Hematopoietic multipotent progenitor cell treated with erythropoietin and hydrocortisone succinate and interleukin-3 and kit ligand, for 8 days (in vitro differentiated cells): ENCODE measurements at places on chromosomes 3 and 15.
A peak's percentile ranks its signal among the peaks of the same experiment; 100 is the strongest.

- DNase-seq: peak; percentile 63
Measured at GRCh38 chr3:101531473-101532086, 18.6 kb upstream of the SENP7 start.

GRCh38 chr3:10234526-10235230 lies 13.6 kb upstream of the TATDN2 start:
- DNase-seq: no peak

DNA sequence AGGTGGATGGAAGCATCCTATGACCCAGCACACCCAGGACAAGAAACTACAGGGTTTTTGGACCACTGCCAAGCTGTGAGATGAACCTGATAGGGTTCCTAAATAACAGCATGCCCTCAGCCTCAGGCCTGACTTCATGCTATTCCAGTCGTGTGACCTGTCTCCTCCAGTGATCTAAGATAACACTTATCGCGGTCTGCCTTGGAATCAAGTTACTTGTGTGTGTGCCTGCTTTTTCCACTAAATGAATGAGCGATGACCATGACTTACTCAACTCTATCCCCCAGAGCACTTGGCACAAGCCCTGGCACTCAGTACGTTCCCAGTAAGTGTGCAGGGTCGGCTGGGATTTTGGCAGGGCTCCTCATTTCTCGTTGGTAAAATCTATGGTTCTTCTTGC lies 172.7 kb upstream of the TP63 start:
- peak; percentile 10 for DNase-seq

GRCh38 chr15:93174836-93175235 lies 85.8 kb upstream of the RGMA start:
- DNase-seq: no peak

DNA sequence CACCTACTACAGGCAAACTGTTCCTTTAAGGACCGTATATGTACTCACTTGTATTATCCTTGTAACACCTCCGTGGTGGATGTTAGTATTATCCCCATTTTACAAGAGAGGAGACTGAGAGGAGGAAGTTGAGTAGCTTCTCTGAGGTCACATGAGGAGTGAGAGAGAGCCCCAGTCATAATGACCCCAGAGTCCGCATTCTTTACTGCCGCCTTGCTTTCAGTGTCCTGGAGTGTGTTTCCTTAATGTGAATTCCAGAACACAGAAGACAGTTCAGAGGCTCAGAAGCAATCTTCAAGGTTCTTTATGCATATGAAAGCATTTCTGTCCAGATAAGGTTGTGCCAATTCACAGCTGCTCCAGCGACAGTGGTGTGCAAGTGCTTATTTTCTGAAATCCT lies 199.2 kb downstream of the CACNA2D3 start:
- DNase-seq: no peak

GRCh38 chr15:31483053-31483985 lies 156.7 kb downstream of the KLF13 start:
- DNase-seq: peak; percentile 23

DNA sequence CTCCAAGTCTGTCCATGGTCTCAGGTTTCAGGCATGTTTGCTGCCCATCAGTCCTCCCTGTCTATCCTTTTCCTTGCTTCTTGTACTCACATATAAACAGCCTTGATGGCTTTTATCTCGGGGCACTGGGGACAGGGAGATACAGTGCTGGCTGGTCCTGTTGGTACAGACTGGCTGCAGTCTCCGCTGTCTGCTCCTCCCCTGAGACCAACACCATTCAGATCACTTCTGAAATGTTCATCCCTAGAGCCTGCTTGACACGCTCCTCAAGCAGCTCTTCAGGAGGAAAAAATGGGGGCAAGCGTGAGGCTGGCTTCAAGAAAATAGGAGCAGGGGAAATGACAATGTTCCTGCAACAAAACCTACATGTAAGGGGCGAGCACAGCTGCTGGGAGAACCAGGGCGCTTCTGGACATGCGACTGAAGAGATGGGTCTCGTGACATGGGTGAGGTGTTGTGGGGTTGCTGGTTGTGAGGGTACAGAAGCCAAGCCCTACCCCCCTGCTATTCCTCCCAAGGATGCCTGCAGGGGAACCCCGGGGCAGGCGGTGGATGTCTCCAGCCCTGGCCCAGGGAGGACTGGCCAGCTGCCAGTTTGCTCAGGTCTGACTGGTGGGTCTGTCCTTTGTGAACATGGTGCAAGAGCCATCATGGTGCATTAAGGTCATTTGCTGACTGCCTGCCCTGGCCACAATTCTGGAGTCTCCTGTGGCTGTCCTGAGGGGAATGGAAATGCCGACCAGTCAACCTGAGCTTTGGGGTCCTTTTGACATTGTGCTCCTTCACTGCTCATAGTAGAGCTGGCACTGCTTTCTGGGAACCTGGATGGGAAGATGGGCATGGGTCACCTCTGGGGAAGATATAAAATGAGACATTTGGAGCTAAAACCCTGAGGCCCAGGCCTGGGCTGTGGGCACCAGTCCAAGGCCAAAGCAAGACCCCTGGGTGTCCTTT lies 40.1 kb downstream of the KY start:
- no peak for DNase-seq

- peak; percentile 61 for DNase-seq
Measured at GRCh38 chr15:82870727-82871320, 61.4 kb downstream of the WHAMM start.

DNA sequence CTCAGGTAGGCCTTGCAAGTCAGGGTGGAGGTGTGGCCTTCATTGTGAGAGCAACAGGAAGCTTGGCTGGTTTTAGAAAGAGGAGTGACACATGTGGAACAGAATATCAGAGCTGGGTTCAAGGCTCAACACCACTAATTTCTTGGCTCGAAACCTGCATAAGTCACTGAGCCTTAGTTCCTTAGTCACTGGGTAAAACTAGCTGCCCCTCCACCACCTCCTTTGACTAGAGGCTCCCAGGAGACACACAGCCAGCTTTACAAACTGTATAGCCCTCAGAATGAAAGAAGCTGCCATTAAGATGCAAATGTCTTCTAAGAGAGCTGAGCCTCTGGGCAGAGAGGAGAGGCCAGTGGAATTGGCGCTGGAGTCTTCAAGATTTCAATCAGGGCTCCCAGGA lies 67.7 kb downstream of the CERS3 start:
- no peak for DNase-seq

DNA sequence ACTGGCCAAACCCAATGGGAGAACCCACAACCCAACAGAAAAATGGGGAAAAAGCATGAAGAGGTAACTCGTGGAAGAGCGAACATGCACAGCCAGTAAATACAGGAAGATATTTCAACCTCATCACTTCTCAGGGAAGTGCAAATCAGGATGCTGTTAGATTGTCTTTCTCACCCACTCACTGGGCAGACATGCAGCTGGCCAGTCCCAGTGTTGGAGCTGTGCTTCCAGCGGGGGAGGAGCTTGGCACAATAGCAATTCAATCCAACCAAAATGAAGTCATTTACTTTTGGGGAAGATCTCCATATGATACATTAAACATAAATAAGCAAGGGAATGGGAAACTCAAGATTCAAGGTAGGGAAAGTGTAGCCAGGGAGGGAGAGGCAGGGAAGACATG lies 12.1 kb downstream of the WNT7A start:
- DNase-seq: no peak

DNA sequence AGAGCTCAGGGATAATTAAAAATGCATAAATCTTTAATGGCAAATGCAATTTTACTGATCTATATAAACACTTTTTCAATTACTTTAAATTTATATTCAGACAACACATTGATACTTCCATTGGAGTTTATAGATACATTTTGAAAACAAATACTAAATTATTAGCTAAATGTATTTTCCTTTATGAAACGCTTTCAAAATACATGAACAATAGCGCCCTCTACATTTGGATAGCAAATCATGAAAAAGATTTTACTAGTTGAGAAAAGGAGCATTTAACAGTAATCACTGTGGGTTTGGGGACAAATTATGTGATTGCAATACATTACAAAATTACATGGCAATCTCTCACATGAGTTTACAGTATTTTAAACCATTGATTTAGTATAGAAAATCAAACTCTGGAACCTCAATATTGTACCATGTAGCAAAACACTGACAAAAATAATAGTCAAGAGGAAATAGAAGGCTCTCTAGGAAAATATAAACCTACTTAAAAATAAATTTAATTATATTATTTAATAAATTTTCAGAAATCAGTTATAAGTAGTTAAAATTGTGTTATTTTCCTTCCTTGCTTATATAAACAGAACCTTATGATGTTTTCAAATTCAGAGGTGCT lies 207.9 kb downstream of the ZIC1 start:
- peak; percentile 17 for DNase-seq

- DNase-seq: no peak
Measured at GRCh38 chr3:41209646-41210045, 10.3 kb downstream of the CTNNB1 start.

DNA sequence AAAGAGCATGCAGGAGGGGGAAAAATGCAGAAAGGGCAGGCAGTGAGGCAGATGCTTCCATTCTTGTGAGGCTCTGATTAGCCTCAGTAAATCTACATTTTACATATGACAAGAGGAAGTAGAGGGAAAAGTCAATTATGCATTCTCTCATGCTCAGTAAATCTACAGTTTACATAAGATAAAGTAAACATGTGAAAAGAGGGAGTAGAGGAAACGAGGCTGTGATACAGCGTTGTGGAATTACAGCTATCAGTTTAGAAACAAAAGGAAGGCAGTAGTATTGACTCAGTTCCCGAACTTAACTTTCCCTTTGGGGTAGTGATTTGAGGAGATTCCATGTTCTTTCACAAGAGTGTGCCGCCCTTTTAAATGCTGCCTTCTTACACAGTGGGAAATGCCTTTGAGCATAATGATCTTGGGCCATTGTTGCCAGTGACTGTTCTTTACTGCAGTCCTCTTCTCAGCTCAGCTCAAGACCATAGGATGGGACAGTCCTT lies 39.3 kb downstream of the OSTN start:
- DNase-seq: no peak

DNA sequence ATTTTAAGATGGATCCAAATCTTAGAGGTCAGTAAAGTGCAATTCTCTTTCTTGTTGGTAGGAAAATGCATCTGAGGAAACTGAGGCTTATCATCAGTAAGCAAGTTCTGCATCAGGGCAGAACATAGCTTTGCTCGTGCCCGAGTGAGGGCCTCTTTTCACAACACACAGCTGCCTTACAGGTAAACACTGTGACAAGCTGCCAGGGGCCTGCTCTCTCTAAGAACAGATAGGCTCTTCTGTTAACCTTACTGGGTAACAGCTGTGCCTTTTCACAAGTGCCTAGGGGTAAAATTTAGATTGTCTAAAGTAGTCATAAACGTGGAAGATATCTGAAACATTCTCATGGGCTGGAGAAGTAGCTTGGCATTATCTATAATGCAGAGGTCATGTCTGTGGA lies 118.1 kb downstream of the C3orf38 start:
- DNase-seq: no peak

- DNase-seq: no peak
Measured at GRCh38 chr3:74443102-74443501, 171.4 kb downstream of the CNTN3 start.

GRCh38 chr15:75597667-75598341 lies 18.7 kb upstream of the PTPN9 start:
- DNase-seq: peak; percentile 92

DNA sequence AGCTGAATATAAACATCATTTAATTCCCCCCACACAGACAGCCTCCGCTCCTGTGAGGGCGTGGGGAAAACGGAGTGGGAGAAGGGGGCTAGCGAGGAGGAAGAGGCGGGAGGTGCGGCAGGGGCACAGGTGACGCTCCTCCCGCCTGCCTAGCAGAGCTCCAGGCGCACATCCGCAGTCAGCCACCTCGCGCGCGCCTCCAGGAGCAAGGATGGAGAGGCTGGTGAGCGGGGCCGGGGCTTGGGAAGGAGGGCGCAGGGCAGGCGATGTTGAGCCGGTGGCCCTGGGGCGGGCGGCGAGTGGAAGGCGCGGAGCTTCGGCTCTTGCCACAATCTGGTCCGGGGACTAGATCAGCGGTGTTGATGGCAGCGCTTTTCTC lies at the start of gene CD200:
TSS of gene CD200 (plus strand) at position 155 of the 379 bp plus-strand sequence. CDS start at position 212, 57 bp downstream.
- DNase-seq: no peak

DNA sequence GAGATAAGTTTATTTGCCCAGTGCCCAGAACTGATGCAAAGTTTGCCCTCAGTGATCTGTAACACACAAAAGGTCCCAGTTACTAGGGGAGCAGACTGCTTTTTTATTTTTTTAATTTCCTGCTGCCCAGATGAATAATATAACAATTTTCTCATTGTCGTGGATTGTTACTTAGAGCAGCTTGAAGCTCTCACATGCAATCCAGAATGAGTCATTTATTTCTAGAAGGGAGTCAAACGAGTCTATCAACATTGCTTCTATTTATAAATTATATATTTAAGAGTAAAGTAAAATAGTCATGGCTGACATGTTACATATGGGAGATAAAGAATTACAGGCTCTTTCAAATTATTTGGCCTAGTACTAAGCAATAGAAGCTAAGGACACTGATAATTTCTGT lies 41.3 kb downstream of the MEIS2 start:
- no peak for DNase-seq

DNA sequence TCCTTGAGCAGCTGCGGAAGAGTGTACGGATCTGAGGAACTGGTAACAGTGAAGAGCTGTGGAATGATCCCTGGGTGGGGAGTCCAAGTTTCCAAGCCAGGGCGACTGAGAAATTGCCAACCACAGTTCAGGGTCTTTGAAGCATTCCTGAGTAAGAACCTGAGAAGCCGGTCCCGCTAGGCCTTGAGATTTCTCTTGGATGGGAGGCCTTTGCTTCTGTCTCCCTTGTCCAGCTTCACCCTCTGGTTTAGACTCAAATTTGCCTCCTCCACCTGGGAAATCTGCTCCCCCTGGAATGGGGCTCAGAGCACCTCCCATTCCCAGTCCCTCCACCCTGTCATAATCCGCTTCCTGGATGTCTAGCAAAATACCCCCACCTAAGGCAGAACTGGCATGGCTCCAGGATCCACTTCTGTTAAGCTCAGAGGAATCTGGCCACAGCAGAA lies 127.7 kb upstream of the DLG1 start:
- DNase-seq: no peak

DNA sequence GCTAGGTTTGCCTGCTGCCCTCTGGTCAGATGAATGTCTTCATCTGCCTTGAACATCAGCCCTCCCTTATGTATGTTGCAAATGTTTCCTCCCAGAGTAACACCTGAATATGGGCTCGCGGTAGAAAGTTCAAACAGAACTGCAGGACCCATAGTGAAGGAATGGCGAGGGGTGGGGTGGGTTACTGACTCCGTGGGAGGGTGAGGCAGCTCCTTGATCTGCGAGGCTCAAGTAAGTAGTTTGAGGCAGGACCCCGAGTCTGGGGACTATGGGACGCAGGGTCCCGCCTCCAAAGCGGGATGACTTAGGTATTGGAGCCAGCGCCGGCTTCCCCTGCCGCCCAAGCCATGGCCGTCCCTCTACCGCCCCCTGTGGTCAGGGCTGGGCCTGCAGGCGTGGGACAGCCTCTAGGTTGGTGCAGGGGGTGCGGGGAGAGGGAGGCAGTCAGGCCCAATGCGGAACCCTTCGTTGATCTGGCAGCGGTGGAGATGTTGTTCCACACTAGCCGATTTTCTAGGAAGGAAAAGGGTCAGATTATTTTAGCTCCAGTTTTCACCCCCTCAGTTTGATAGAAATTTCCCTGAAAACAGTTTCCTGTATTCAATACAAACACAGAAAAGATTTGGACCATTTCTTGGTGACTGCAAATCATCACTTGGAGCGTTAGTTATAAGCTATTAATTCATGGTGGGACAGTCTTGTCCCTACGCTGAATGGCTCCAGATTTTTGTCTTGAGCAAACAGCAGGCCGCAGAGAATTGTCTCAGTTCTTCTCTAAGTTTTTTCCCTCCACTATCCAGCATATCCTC lies 72.3 kb downstream of the CORO2B start:
- peak; percentile 58 for DNase-seq
